ENCODE measurements at places on chromosomes 4 and X. TPM values are rescaled to one million over a fixed set of nuclear protein-coding genes. Genes with fewer than 3 reads are reported as not detected.

The DGAT2L6 gene
- total RNA-seq, result not detected

The GBA3 gene
- not detected for total RNA-seq

The GYPE gene
- total RNA-seq, result 0.17 TPM

The NSDHL gene
- 16.0 TPM for total RNA-seq

The GLRB gene
- total RNA-seq, result 17.5 TPM

The EFNB1 gene
- total RNA-seq, result 43.4 TPM

DNA sequence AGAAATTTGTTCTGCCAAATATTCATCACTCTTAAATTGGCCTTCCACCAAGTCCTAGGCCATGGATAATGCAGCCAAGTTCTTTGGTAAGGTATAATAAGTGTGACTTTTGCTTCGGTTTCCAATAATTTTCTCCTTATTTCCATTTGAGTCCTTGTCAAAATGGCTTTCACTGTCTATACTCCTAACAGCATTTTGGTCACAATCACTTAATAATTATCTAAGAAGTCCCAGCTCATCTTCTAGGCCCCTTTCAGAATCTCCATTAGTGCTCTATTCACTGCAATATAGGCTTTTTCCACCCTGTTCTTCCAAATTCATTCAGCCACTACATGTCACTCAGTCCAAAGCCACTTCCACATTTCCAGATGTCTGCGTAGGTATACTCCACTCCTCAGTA, 51.0 kb upstream of the SPIN4 start:
- DNase-seq, result no peak

GRCh38 chr4:148515248-148515647, 73.0 kb upstream of the NR3C2 start:
- DNase-seq, result peak; percentile 97

DNA sequence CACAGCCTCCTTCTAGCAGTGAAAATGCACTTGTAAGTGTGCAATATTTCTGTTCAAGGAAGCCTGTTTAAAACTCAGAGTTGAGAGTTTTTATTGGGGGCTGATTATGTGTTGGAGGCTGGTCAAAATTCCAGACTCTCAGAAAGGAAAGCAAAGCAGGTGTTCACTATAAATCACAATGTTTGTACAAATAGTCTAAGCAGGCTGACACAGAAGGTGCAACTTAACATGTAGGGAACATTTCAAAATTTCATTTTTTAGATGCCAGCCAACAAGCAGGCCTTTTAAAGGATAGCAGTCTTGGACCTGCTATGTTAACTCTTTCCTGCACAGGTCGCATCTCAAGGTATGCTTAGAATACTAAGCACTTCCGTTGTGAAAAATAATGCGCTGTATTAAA, 112.3 kb upstream of the IL13RA1 start:
- DNase-seq, result no peak

DNA sequence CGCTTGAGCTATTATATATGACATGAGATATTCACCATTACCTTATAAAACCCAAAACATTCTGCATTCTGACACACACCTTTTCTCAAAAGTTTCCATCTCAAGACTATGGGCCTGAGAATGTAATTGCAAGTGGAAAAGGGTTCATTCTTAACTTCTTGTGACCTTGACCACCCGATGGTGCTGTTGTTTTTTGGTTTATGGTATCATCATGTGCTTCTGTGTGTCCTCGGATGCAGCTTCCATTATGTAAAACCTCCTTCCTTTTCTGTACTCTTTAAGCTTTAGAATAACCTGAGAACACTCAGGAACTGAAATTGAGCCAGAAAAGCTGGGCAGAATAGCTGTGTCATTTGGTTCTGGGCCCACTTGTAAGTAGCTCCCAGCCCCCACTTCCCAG, 16.2 kb upstream of the PUDP start:
- DNase-seq, result no peak

- DNase-seq, result no peak
Observed at GRCh38 chrX:66677430-66677829, 38.6 kb upstream of the EDA2R start.

GRCh38 chr4:62250100-62250499, 1050.0 kb downstream of the ADGRL3 start:
- no peak for DNase-seq

DNA sequence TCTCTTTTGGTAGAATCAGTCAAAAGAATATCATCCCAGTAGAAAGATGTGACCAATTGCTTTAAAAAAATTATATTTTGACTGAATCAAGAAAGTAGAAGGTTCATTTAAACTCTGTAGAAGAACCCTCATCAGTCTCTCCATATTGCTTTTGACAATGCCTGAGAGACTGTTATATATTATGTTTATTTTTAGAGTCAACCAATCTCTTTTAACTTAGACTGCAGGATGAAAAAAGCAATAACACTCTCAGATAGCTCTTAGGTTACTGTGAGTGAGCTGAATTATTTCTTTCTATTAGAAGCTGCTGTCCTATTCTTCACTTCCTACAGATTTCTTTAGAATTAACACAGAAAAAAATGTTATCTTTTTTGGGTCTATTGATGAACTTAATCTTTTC, 38.1 kb downstream of the GALNTL6 start:
- DNase-seq, result no peak

DNA sequence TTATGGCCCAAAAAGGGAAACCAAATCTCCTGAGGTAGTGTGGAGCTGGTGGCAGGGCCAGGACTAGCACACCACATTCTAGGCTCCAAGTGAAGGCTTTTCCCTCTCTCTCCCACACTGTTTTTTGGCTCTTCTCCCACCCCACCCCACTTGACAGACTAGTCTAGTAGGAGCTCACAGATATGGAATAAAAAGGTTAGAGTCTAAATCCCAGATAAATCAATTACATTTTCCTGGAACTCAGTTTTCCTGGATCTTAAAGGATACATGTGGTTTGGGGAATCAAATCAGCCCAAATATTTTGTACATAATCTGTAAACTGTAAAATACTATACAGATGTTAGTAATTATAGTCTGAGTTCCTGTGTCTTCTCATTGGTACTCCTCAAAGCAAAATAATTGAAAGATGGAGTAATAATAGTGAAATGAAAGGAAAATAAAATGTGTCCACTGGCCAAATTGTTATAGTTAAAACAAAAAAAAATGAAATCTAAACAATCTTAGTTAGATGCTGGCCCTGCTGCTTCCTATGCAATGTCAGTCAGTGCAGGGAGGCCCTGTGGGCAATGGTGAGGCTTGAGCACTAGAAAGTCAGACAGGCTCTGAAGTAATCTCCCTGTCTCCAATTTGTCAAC, 370.4 kb upstream of the CPEB2 start:
- no peak for DNase-seq

DNA sequence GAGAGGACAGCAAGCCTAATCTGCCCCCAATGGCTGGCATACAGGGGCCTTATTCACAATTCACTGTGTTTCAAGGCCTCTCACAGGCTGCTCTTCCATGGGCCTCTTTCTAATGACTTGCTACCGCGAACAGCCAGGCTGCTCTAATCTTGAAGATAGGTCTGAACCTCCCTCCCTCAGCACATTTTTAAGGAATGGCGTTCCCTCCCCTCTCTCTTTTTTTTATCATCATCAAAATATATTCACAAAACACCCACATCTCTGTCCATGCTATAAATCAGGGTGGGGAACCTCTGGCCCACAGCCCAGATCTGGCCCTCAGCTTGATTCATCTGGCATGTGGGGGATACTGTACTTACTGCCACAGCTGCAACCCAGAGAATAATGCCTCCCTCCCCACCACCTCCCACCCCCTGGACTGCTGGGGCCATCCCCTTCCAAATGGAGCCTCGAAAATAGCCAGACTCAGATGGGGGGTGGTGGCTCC, 76.2 kb upstream of the PLAC1 start:
- peak; percentile 27 for DNase-seq

DNA sequence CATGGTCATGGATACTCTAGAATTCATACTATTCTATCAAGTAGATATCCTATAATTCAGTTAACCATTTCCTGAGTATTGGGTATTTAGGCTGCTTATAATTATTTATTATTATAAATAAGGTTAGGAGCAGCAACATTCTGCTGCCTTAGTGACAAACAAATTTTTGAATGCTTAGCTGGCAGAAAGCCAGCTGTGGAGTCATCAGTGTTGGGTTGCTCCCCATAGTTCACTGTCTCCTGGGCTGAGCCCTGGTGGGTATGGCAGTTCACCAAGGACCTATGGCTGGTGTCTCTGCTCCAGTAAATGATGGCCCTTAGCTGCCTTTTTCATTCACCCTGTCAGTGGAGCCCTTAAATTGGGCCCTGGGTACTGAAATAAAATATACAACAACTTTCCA, 61.8 kb downstream of the SMARCA5 start:
- DNase-seq, result peak; percentile 33

DNA sequence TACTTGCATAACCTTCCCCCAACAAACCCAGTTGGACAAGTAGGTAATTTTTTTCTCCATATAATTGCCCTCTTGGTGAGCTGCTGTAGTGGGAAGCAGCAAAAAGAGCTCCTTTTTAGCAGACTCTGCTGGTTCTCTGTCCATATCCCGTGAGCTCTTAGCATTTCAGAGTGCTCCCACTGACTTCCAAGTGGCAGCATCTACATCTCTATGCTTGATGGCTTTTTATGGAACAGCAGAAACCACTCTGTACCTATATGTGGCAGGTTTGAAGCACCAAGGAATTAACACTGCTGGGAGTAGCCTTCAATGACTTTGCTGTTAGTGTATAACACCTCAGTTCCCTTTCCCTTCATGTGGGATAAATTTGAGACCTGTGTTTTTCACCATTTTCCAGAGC, 168.4 kb upstream of the NHS start:
- DNase-seq, result no peak

DNA sequence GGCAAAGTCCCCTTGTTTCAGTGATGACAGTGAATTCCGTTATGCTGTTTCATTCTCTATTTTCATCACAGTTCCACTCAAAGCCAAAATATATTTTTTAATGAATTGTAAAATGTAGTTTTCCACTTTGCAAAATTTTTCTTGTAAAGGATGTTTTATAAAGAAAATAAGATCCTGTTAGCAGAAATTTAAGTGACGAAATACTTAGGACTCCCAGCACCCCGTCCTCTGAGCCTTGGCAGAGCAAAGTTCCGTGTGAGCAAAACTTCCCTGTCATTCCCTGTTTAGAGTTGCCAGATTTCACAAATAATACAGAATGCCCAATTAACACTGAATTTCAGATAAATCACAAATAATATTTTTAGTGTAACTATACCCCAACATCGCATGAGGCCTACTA, 81.0 kb upstream of the RBPJ start:
- DNase-seq, result no peak

DNA sequence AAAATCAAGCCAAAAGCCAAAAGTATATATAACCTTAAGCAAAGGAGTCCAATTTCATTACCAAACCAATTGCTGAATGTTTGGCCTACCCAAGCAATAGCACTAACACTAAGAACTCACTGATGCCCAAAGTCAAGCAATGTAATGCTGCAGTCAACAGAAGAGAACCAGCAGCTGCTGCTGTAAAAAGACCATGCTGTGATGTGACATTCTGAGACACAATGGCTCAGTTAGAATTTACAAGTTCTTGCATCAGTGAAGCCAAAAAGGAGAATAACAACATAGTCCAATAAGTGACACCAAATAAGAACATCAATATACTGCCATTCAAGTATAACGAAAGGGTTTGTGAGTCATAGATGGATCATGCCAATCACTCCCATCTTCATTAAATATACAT, 514.0 kb upstream of the DIAPH2 start:
- no peak for DNase-seq

GRCh38 chr4:25320773-25321172, 8.2 kb downstream of the ZCCHC4 start:
- no peak for DNase-seq

DNA sequence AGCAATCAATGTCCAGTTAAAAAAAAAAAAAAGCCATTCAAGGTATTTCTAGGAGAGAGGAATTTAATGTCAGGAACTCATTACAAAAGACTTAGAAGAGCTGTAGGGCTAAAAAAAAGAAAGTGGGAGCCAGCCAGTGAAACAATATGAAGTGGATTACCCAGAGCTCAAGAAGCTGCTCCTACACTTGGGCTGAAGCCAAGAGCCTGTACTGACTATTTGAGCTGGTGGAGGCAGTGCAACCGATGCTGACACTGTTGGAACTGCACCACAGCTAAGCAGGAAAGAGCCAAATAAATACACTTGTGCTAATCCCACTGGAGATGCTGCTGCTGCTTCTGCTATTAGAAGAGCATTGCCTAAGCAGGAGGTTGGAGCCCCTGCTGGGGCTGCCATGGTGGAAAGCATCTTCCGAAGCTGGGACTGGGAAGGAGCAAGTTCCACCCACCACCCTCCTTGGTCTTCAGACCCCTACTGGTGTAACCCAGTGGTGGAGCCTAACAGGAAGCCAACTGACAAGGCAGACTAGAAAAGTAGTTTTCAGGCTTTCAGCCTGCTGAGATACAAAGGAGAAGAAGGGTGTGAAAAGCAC, 65.4 kb downstream of the CXXC4 start:
- no peak for DNase-seq

GRCh38 chrX:103254921-103255493, at the start of gene TCEAL8:
TSS of gene TCEAL8 (minus strand) at chrX:103255155. CDS start at chrX:103253979, 1,176 bp downstream.
- peak; percentile 84 for DNase-seq

- DNase-seq, result no peak
Observed at GRCh38 chr4:147638942-147639341, 21.7 kb downstream of the TMEM184C start.

DNA sequence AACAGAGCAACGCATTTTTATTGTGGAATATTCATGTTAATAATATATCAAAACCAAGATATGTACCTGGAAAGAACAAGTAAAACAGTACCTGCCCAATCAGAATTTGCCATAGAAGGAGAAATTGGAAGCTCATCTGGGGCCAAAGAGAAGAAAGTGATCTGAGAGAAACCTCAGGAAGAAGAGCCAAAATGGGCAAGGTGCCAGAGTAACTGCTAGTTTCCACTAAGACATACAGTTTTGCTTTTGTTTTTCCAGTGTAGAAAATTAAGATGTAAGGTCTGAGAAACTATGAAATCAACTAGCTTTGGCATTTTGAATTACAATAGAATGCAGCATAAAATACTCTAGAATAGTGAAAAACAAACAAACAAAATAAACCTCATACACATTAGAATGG, 2201.2 kb downstream of the ARAP2 start:
- no peak for DNase-seq

DNA sequence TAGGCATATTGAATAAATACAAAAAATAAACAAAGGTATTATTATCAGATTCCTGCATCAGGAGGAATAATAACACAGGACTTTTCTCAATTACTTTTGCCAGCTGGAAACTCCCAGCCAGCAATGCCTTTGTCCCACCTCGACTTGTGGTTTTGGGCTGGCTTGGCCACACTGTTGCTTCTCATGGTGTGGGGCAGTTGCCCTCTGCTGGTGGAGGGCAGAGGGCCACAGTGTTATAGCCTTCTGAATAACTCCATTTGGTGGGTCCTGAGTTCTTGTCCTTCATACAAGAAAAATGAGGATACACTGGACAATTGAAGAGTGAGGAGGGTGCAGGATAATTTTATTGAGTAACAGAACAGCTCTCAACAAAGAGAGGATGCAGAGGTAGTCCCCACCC, 1206.0 kb upstream of the ADGRL3 start:
- DNase-seq, result no peak
